ENCODE measurements at places on chromosomes 11 and 22. TPM values are rescaled to one million over a fixed set of nuclear protein-coding genes. Genes with fewer than 3 reads are reported as not detected.

Gene FGF4
- total RNA-seq = not detected

Gene LARGE2
- total RNA-seq = not detected

Gene PLAAT3
- 29.4 TPM for total RNA-seq

Gene NAALAD2
- 0.66 TPM for total RNA-seq

Gene ARHGAP32
- total RNA-seq = 9.3 TPM

Gene ADM2
- 0.36 TPM for total RNA-seq

Gene OR51I1
- total RNA-seq = not detected

Gene PPP2R5B
- total RNA-seq = 10.1 TPM

Gene SMIM35
- total RNA-seq = not detected

Gene TYR
- total RNA-seq = not detected

Gene ANKK1
- total RNA-seq = 0.07 TPM

Gene POU2AF3
- not detected for total RNA-seq

Gene PTPRCAP
- total RNA-seq = 0.93 TPM

Gene ME3
- 41.0 TPM for total RNA-seq

Gene CCDC87
- total RNA-seq = 0.50 TPM

Gene MYO7A
- total RNA-seq = 0.27 TPM
